ENCODE measurements at places on chromosomes 16 and 17. TPM values are rescaled to one million over a fixed set of nuclear protein-coding genes. Genes with fewer than 3 reads are reported as not detected.

DNA sequence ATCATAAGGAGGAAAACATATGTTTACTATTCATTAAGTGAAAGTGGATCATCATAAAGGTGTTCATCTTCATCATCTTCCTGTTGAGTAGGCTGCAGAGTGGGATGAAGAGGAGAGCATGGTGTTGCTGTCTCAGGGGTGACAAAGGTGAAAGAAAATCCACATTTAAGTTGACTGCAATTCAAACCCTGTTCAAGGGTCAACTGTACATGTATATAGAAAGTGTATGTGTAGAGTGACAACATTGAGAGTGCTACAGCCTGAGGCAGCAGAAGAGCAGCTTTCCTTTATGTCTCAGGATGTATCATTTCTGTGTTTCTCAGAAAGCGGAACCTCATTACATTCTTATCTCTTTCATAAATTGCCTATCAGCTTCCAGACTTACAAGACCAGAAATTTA lies 17.2 kb downstream of the ORC6 start:
- DNase-seq: no peak

SMARCD2 gene
- 23.5 TPM for polyA plus RNA-seq

DNA sequence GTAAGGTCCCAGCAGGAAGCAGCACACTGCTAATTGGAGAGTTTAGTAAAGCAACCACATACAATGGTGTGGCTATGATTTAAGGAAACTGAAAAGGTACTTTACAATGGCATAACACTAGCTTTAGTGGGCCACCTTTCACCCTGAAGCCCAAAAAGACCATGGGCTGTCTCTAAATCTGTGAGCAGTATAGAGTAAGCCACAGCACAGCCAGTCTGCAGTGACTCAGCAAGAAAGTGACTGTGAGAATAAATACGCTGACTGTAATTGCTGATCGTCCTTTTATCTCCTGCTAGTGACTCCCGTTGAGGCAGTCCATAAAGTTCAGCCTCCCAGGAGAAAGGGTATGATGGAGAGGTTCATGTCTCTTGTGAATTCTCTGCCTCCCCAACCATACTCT lies 679.8 kb upstream of the KIF2B start:
- DNase-seq: no peak

DNA sequence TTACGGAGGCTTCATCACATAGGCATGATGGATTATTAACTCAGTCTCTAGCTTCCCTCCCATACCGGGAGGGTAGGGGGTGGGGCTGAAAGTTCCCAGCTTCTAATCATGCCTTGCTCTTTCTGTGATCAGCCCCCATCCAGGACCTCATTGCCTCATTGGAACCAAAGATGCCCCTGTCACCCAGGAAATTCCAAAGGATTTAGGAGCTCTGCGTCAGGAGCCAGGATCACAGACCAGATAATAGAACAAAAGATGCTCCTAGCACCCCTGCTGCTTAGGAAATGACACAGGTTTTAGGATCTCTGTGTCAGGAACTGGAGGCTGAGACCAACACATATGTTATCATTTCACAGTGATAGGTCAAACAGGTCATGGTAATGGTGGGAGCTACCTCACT lies 9.7 kb downstream of the USB1 start:
- no peak for DNase-seq

CRISPLD2 gene
- 6.0 TPM for polyA plus RNA-seq

GRCh38 chr16:80006241-80007215 lies 406.0 kb upstream of the MAF start:
- DNase-seq: peak; percentile 44

DNA sequence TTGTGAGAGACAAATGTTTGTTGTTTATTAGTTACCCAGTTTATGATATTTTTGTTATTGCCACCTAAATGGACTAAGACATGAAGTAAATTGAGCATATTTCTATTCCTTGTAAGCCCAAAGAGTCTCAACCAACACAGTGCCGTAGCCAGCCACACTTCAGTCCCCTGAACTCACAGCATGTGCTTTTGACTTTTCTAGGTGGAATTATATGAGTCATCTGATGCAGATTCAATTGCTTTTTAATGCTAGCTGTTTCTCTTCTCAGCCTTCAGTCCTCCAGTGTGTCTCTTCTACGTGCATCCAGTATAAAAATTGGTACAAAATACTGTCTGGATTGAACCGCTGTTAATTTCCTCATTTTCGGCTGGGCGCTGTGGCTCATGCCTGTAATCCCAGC lies 39.0 kb downstream of the IQCK start:
- no peak for DNase-seq

C17orf78 gene
- not detected for polyA plus RNA-seq

GRCh38 chr17:65920996-65921395 lies 270.9 kb downstream of the CEP112 start:
- DNase-seq: no peak

DNA sequence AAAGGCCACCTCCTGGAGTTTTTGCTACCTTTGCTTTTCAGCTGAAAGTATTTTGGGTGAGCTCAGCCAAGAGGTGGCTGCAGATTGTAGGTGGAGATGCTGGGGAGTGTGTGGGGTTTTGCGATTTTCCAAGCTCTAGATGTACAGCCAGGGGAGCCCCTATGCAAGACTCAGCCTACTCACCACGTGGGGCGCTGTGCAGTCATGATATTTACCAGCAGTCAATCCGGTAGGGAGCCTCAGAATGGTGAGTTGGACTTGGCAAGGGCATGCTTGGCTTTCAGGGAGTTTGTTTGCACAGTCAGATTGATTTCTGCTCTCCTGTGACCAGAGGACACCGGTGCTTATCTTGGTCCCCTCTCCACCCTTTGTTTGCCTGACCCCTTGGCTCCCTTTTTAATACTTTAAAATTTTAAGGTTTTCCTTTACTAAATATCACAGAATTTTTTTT lies 175.3 kb downstream of the UTP18 start:
- DNase-seq: no peak

DNA sequence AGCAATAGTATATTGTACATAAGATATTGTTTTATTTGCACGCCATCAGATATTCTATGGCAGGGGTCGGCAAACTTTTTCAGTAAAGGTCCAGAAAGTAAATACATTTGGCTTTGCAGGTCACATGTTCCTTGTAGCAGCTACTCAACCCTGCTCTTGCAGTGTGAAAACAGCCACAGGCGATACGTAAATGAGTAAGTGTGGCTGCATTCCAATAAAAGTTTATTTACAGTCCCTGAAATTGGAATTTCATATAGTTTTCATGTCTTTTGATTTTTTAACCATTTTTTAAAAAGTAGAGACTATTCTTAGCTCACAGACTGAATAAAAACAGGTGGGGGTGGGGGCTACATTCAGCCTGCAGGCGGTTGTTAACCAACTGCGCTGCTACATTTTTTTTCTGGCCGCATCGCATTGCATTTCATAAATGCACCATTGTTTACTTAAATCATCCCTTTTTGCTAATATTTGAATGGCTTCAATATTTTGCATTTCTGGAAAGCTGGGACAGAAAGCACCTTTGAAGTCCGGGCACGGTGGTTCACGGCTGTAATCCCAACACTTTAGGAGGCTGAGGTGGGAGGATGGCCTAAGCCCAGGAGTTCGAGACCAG lies 50.5 kb upstream of the HAPSTR1 start:
- DNase-seq: no peak

DNA sequence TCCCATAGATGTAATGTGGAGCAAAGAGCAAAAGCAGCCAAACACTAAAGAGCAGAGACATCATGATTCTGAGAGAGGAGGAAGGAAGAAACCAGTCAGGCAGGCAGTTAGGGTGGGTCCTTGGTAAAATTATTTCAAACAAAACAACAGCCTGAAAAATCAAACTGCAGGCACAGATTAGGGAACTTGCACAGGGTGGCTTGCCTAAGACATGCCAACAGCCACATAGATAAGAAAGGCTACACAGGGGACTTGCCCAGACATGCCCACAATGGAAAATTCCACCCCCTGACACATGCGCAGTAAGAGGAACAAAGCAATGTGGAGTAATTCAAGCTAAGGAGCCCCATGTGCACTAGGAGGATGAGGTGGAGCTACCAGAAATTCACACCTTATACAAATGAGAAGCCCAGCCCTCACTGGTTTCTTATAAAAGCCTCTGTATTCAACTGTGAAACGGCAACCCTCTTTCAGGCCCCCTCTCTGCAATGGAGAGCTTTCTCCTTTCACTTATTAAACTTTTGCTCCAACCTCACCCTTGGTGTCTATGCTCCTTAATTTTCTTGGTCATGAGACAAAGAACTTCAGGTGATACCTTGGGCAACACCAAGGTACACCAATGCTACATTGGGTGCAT lies 7.3 kb upstream of the GAS7 start:
- no peak for DNase-seq

ABCA6 gene
- polyA plus RNA-seq: 15.5 TPM

DNA sequence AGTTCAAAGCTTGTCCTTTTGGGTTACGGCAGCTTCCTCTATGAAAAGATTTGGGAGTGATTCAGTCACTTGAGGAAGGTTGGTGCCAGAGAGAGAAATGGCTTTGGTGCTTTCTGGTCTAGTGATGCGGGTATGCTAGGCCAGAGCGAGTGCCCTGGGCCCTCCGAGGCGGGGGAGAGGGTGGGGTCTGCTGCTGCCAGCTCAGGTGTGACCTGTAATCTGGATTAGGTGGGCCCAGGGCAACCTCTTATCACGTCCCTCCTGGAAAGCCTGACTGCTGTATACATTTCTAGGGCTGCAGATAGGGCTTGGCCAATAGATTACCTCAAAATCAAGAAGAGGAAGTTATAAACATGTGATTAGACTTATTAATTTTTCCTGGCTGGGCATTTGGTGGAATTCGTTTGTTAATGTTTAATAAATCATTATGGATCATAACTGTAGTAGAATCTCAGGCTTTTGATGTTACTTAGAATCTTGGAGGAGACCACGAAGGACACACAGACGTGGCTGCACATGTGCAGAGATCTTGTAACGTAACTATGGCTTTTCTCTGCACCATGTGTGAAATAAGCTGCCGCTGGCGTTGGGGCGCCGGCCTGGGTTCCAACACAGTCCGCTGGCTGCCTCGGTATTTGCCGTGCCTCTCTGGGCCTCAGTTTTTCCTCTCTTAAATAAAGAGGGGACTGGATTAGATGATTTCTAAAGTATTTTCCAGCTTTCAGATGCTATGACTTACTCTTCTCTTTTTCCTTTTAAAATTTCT lies 1.2 kb downstream of the IRF8 start:
- DNase-seq: no peak

- DNase-seq: no peak
These were observed 2.6 kb downstream of the CAMKK1 start for GRCh38 chr17:3890082-3890877.

KRTAP4-4 gene
- not detected for polyA plus RNA-seq

TNFAIP1 gene
- polyA plus RNA-seq: 29.1 TPM

DNA sequence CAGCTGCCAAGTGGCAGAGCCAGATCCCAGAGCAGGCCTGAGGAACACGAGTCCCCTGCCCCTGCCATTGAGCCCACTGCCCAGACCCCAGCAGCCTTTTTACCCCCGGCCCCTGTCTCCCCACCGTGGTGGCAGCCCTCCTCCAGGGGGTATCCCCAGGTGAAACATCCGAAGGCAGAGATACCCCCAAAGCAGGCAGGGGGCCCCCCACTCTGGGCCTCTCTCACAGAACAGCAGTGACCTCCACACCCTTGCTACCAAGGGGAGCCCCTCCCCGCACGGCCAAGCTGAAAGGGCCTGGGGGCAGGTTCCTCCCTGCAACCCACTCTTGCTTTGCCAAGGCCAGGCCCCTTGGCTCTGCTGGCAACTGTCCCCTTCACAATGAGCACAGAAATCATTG lies 142.2 kb downstream of the ENGASE start:
- no peak for DNase-seq

GRCh38 chr17:10048629-10049350 lies 143.7 kb upstream of the RCVRN start:
- no peak for DNase-seq

DNA sequence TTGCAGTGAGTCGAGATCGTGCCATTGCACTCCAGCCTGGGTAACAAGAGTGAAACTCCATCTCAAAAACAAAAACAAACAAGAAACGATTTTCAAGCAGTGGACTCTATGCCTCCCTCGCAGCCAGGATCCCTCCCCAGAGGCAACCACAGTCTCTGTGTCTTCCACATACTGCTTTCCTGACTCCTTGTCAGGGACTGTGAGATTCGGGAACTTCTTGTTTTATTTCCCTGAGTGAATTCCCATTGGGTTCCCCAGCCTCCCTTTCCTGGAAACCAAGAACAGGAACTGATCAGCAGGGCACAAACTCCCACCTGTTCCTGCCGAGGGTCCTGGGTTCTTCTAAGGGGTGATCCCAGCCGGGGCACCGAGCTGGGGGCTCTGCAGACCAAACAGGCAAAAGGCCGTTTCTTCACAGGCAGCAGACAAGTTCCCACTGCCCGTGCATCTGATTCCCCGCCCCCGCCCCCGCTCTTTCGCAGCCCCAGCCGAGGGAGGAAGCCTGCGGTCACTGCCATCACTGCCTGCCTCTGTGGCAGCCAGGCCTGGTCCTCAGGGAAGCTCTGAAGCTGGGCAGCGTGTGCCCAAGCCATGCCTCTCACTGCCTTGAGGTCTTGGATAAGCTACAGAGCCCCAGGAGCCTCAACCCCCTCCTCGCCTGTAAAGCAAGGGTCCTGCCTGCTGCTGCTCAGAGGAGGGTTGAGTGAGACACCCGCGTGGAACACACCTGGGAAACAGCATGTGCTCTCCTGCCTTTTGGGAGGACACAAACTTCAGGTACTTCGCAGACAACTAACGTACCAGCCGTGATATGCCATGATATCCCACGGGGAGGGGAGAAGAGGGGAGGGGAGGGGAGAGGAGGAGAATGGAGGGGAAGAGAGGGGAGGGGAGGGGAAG lies 5.5 kb upstream of the PIEZO1 start:
- DNase-seq: no peak

C1QTNF8 gene
- polyA plus RNA-seq: not detected

PPY gene
- polyA plus RNA-seq: not detected

NPIPB6 gene
- 2.0 TPM for polyA plus RNA-seq

DNA sequence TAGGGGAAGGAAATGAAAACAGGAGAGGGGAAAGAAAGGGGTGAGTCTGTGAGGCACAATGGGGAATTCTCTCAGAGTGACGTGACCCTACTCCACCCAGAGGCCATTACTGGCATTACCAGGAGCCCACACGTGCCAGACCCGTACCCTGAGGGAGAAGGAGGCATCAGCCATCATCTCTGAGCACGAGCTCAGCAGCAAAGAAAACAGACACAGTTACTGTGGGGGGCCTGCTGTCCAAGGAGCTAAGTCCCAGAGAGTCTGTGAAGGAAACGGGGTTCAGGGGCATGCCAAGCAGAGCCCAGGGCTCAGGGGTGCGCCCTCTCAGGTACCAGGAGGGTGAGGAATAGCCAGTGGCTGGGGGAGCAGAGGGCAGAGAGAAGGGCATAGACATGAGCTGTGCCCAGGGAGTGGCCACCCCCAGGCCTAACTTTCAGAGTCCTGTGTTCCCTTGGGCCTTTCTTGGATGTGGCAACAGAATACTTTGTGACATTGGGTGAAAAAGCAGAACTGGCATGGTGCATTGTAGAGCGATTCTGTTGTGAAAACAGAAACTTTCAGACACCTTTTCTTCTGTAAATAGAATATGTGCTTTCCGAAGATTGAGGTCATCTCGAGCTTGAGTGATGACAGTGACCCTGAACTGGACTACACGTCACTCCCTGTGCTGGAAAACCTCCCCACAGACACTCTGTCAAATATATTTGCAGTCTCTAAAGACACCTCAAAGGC lies 11.3 kb downstream of the TAF1C start:
- DNase-seq: no peak

- DNase-seq: no peak
These were observed 10.8 kb downstream of the CRYM start for GRCh38 chr16:21267298-21267697.
